ENCODE measurements at places on chromosomes 5 and 9.

GRCh38 chr5:83701886-83702285 is 18.8 kb downstream of the HAPLN1 start:
- no peak for DNase-seq

DNA sequence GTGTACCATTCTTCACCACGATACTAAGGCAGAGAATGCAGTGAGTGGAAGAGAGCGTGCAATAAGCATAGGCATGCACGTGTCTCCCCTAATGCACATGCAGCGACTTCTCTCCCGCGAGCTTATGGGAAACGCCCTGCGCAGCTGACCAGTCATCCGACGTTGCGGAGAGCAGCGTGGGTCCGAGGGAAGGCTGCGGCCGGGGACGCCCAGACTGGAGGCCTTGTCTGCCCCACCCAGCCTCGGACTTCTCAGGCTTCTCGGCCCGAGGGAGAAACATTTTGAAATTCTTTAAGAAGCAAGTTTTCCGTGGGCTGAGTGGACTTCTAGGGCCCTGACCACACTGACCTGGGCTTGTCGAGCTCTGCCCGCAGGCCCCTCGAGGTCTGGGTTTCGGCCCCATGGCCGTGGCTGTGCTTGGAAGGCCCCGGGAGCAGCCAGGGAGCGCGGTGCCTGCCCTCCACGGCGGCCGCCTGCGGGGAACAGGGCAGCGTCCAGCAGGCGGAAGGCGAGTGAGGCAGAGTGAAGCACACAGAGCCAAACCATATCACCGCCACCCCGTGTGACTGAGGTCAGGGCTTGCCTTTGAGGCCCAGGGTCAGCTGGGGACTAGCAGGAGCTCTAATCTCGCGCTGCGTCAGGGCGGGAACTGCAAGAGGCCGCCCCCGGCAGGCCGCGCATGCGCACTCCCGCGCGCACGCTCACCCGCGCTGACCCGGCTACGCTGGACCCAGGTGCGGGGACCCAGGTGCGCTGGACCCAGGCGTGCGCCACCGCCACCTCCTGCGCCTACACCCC is 60.0 kb upstream of the IRX1 start:
- DNase-seq = no peak

DNA sequence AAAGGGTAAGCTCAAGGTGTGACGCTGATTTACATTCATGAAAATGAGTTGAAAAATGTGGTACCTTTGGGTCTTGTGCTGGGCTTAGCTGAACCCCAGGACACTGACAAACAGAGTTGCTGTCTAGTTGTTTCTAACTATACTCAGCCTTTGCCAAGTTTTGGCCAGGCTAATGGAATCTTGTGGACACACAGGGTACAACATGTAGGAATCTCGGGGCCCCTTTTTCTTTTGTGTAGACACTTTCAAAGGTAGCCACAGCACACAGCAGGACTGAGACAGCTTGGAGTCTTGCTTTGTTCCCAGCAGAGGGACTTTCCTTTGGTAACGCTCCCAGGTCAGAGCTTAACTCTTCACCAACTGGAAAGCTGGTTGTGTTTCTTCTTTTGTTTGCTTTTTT is 7.8 kb downstream of the LIX1 start:
- no peak for DNase-seq

GRCh38 chr9:123864251-123864650 is 65.7 kb downstream of the DENND1A start:
- DNase-seq = no peak

GRCh38 chr9:110426052-110426709 is 88.5 kb upstream of the TXNDC8 start:
- no peak for DNase-seq

DNA sequence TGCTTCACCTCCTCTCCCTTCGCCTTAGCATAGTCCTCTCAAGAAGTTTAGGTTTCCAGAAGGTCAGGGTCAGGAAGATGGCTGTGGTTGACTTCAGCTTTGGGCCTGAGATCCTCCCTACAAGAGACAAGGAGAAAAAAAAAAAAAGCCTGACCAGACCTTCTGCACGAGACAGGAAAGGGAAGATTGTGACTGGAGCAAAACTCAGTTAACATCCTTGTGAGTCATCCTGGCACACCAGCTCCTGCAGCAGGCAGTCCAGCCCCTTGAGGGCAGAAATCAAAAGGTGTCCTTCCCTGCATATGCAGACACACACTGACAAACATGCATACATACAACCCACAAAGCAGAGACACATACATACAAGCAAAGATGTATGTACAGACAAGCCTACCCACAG is 18.0 kb upstream of the ENHO start:
- no peak for DNase-seq

GRCh38 chr9:114263853-114264510 is 58.9 kb upstream of the ORM1 start:
- DNase-seq = no peak

GRCh38 chr5:175696139-175696854 is 38.4 kb downstream of the HRH2 start:
- DNase-seq = no peak
